ENCODE measurements at places on chromosomes 6 and 20.
A peak's percentile ranks its signal among the peaks of the same experiment; 100 is the strongest.

GRCh38 chr20:56627122-56628014, 1.7 kb upstream of the TFAP2C start:
- no peak for DNase-seq

DNA sequence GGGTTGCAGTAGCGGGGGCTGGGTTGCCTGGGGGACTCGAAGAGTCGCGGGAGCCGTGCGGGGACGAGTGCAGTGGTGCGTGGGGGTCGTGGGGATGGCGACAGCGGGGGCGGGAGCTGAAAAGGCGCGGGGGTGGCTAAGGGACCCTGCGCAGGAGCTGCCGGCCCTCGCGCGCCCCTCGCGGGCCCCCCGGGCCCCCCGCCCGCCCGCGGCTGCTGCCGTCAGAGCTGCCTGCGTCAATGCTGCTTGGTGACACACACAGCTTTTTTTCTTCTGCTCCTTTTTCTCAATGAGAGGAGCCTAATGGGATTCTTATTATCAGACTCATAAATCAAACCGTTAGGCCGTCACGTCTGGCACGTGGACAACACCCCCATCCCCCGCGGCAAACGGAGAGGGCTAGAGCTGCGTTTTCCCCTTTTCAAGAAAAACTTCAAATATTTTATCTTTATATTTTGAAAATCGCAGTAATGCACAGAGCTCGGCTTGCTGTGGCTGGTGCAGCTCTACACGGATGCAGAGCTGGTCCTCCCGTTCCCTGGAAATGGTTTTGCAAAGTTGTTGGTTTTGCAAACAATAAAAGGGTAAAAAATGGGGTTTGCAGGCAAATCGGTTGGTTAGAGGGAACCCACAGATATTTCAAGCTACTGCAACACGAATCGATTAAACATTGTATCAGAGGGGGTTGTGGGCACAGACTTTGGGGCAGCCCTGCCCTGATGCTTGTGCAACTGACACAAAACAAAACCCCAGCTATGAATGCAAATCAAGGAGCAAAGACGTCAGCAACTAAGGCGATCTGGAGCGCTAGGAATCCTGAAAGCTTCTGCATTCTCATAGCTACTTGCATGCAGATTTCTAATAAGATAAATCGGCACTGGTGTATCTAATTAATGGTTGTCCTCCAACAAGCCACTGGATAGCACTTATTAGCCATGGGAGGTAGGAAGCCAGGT, 161.4 kb downstream of the TBXT start:
- peak; percentile 82 for DNase-seq

GRCh38 chr6:11585426-11586016, 48.0 kb downstream of the TMEM170B start:
- peak; percentile 48 for DNase-seq

DNA sequence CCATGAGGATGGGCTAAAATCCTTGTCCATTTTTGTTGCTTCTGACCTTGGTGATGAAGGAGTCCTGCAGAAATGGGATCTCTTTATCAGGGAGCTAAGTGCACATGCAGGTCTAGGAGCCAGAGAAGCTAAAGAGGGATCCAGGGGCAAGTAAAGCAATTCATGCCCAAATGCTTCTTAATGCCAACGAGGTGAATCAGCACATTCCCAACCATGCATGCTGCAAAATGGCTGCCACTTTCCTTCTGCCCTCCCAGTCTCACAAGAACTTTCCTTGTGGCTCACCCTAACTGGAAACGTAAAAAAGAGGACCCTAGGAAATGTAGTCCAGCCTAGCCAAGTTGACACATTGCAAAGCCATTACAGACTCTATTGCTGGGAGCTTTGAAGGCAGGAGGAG, 298.4 kb downstream of the MAFB start:
- peak; percentile 11 for DNase-seq

DNA sequence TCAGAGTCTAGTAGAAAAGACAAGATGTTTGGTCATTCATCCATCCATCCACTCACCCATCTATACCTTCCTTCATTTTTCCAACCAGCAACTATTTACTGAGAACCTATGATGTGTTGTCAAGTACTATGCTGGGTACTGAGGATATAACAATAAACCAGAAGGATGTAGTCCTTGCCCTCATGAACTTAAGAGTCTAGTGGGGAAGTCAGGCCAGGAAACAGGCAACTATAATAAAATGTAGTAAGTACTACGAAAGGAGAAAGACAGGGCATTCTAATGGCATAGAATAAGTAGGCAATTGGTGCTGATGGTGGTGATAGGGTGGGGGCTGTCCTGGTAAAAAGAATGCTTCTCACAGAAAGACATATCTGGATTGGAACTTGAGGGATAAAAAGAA, 245.7 kb downstream of the BTBD9 start:
- DNase-seq, result no peak

GRCh38 chr20:35595456-35595855, 20.2 kb upstream of the SPAG4 start:
- no peak for DNase-seq

- no peak for DNase-seq
Observed at GRCh38 chr6:163970846-163971564, 556.5 kb downstream of the QKI start.

- DNase-seq, result no peak
Observed at GRCh38 chr6:32803416-32803815, 13.4 kb downstream of the HLA-DOB start.

Data from AG20443 (cell line).